ENCODE measurements at places on chromosomes 2 and 18. TPM values are rescaled to one million over a fixed set of nuclear protein-coding genes. Genes with fewer than 3 reads are reported as not detected.
A peak's percentile ranks its signal among the peaks of the same experiment; 100 is the strongest.

MGAT4A gene
- 3.1 TPM for total RNA-seq

MYO7B gene
- 5.4 TPM for total RNA-seq

GRCh38 chr2:51919395-51919794 lies 887.5 kb upstream of the NRXN1 start:
- no peak for DNase-seq

GRCh38 chr2:153213022-153213421 lies 265.5 kb downstream of the RPRM start:
- no peak for DNase-seq

GRCh38 chr2:234464291-234464645 lies 32.6 kb downstream of the ARL4C start:
- DNase-seq, result no peak

SERPINB10 gene
- not detected for total RNA-seq

ASB18 gene
- total RNA-seq, result not detected

GRCh38 chr18:54904581-54904980 lies 54.7 kb downstream of the CCDC68 start:
- no peak for DNase-seq

DNA sequence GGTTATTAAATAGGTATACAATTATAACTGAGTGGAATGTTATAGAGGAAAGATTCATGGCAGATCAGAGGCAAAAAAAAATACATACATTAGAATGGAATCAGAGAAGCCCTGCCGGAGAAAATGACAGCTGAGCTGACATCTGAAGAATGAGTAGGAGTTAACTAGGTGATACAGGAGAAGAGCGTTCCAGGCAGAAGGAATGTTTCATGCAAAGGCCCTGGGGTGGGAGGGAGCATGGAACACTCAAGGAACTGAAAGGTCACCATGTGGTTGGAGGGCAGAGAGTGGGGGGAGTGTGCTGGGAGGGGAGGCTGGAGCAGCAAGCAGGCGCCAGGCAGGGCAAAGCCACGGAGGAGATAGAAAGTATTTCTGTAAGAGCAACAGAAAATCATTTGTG lies 31.6 kb upstream of the CDK5R2 start:
- DNase-seq, result no peak

NCKAP5 gene
- 0.03 TPM for total RNA-seq

CIB4 gene
- total RNA-seq, result not detected

DNA sequence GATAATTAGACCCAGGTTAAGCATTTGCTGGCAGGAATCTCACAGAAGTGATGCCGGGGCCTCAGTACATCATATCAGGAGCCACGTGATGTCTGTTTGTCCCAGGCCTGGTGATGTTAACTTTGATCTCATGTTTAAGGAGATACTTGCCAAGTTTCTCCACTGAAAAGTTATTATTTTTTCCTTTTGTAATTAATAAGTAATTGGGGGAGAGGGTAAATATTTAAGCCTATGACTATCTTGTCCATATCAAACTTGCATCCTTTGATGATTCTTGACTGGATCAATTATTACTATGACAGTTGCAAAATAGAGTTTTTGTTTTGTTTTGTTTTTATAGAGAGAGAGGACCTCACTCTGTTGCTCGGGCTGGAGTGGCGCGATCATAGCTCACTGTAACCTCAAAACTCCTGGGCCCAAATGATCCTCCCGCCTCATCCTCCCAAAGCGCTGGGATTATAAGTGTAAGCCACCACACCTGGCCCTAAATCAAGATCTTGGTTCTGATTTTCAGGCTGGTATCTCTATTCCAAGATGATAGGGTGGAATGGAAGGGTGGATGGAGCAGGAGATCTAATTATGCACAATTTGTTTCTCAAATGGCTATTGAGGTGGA lies 46.4 kb downstream of the SLC4A1AP start:
- DNase-seq, result no peak

GRCh38 chr18:370751-371608 lies 103.1 kb upstream of the THOC1 start:
- no peak for DNase-seq

NMUR1 gene
- not detected for total RNA-seq

- no peak for DNase-seq
These were observed 22.1 kb downstream of the EHD3 start for GRCh38 chr2:31255911-31256571.

GRCh38 chr2:37856101-37856751 lies 68.9 kb upstream of the RMDN2 start:
- no peak for DNase-seq

SGPP2 gene
- total RNA-seq, result 16.9 TPM

GRCh38 chr2:20453087-20453486 lies 6.2 kb downstream of the RHOB start:
- no peak for DNase-seq

GRCh38 chr2:25363733-25364132 lies 22.0 kb upstream of the DNMT3A start:
- DNase-seq, result no peak

GRCh38 chr2:180670302-180671003 lies 310.0 kb upstream of the UBE2E3 start:
- no peak for DNase-seq

DGUOK gene
- 47.5 TPM for total RNA-seq

RAB6C gene
- not detected for total RNA-seq

CIDEA gene
- total RNA-seq, result not detected

GRCh38 chr2:30608643-30609042 lies 161.6 kb downstream of the LCLAT1 start:
- no peak for DNase-seq

DNA sequence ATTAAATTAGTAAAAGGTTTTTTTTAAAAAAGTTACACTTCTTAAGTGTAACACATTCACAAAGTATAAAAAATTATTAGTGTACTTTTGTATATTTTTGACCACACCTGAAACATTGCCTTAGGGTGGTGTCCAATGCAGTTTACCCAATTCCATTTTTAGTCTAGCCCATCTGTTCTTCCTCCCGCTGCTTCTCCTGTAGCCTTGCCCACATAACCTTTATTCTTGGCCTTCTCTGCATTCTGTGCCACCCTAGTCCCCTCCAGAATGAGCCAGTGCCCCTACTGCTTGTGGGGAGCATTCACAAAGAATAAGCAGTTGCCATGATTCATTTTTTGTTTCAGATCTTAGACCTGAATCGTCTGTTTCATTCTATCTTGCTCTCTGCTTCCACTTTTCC lies 78.4 kb upstream of the MYT1L start:
- no peak for DNase-seq

DNA sequence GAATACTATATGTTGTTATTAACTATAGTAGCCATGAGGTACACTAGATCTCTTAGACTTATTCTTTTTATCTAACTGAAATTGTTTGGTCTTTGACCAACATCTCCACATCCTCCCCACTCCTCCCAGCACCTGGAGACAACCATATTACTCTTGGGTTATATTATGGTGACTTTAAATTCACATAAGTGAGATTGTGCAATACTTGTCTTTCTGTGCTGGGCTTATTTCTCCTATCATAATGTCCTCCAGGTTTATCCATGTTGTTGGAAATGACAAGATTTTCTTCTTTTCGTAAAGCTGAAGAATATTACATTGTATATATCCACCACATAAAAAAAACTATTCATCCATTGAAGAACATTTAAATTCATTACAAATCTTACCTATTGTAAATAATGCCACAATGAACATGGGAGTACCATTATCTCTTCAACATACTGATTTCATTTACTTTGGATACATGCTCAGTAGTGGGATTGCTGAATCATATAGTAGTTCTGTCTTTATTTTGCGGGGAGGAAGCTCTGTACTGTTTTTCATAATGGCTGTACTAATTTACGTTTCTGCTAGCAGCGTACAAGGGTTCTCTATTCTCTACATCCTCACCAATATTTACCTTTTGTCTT lies 159.2 kb upstream of the SCN7A start:
- DNase-seq, result peak; percentile 53

ATP6V1C2 gene
- not detected for total RNA-seq

DNA sequence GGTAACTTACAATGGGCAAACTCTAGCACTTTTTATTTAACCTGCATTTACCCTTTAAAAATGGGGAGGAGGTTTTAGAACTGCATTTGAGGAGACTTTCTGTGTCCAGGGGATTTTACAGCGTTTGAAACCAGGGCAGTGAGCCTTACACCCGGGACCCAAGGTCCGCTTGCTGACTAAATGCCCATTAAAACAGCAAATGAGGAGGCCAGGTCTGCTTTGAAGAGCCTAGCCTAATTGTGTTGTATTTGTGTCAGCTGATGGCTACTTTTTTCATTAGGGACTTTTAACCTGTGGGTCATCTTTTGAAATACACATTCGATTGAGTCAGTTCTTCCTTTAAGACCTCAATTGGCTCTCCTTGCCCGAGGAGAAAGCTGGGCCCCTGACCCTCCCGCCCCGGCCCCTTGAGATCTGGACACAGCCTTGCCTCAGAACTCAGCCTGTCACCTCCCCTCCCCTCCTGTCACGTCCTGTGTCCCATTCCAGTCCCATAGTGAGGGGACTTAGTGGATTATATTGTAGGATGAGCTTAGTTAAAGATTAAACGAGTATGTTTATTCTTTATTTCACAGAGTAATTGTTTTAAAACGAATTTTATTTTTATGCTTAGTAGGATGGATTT lies 69.0 kb downstream of the KLHL29 start:
- DNase-seq, result no peak

DNA sequence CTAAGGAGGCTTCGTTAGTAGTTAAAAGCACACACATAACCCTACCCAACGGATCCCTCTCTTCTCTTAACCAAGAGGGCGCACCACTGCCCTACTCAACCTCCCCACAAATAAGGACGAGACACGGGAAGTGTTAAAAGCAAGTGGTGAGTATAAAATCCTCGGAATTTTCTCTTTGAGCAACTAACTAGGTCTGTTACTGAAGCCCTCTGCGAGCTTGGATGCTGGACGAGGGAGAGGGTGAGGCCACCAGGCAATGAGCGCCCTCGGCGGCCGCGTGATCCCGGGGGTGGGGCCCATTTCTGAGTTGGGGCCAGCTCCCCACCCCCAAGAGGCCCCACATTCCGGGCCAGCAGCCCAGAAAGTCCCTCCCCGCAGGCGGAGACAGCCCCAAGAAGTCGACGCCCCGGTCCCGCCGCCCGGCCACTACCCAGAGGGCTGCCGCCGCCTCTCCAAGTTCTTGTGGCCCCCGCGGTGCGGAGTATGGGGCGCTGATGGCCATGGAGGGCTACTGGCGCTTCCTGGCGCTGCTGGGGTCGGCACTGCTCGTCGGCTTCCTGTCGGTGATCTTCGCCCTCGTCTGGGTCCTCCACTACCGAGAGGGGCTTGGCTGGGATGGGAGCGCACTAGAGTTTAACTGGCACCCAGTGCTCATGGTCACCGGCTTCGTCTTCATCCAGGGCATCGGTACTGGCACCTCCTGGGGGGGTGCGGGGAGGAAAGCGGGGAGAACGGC lies at the start of gene CYBRD1:
Gene CYBRD1 (plus strand): TSS at position 423 of the 736 bp plus-strand sequence. CDS start 72 bp downstream, at position 495.
- DNase-seq, result peak; percentile 9
